ENCODE measurements at places on chromosomes 5 and 9.

DNA sequence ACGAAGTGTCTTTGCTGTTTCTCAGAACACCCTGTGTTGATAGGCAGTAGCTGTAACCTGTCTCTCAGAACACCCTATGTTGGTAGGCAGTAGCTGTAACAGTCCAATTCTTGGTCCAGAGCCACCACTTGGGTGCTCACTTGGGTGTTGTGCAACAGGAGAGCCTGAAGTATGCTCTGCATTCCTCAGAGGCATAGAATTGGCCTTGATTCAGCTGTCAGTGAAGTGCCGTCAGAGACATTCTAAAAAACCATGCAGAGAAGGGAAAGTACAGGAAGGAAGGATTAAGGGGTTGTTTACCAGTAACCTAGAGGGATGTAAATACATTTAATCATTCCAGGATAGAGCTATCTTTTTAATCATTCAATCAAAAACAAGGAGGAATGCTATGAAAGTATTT, 231.2 kb downstream of the ARRDC3 start:
- no peak for DNase-seq

DNA sequence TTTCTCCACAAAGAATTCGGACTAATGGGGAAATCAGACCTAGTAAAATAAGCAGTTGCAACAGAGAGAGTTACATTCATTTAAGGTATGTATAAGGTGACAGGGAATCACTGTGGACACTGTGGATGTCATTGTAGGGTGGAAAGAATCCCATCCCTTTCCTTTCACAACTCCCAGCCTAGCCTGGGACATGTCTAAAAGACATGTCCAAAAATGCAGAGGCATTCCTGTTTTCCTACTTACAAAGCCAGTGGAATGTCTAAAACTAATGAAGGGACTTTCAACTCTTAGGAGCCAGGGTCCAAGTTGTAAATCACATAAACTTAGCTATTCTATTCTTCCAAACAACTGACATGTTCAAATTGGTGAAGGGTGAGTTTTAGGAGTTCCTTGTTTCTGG, 511.0 kb downstream of the PRELID2 start:
- DNase-seq, result no peak

DNA sequence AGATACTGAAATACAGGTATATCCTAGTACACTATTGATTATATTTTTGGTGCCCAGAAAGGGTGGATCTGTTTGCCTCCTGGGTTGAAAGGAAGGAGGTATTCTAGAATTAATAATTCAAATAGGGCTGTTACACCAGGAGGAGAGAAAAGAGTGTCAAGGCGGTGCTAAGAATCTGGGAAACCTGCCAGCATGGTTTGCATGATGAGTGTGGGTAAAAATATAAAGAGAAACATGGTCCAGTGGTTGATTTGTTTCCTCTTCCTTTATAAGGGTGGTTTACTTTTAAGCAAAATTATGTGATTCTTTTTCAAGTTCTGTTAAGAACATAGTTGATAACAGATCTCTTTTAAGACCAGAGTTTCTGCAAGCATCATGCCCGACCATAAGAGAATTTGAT, 69.4 kb upstream of the NFIB start:
- DNase-seq, result no peak

DNA sequence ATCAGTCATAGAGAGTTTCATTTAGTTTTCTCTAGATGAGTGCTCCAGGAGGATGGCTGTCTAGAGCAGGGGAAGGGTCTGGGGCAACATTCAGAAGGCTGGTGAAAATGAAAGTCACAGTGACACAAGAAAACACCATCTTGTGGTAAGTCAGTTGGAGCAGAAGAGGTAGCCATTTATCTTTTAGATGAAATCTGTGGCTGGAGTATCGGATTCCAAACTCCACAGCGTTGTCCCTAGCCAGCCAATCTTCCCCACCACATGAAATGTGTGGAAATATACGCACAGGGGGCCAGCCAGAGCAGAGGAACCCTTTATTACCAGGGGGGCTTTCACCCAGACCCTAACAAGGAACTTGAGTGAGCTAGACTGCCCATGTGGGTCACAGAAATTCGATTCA, 15.9 kb upstream of the TNFAIP8 start:
- DNase-seq, result no peak

DNA sequence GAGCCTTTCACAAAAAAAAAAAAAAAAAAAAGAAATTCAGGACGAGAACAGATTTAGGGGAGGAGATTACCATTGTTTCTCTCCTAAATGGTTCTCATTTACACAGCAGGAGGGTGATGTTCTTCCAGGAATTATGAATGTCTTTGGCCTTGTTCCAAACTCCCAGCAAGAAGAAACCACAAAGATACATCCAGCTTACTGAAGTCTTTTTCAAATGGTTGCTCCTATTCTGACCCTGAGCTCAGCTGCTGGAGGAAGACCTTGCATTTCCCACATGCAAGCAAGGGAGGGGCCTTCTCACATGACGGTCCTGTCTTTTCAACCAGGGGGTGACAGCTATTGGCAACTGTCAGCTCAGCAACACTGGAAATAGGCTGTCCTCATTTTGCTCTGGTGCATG, 203.0 kb upstream of the VLDLR start:
- DNase-seq, result no peak

DNA sequence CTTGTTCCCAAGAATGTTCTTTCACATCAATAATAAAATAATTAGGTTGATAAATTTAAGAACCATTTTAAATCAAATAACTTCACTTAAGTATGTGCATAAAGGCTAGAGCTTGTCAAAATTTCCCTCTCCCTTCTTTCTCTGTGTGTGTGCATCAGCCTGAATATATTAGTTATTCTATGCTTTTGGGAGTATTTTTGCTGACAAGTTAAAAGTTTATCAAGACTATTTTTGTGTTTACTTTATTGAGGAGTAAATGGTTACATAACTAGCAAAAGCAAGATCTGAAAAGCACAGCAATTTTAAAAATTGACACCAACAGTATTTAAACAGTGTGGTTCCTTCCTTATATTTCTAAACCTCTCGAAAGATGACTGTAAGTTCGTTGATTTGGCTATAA, 261.7 kb downstream of the ISL1 start:
- DNase-seq, result no peak

- DNase-seq, result no peak
These were observed 47.0 kb upstream of the HOMER1 start for GRCh38 chr5:79560771-79561524.

DNA sequence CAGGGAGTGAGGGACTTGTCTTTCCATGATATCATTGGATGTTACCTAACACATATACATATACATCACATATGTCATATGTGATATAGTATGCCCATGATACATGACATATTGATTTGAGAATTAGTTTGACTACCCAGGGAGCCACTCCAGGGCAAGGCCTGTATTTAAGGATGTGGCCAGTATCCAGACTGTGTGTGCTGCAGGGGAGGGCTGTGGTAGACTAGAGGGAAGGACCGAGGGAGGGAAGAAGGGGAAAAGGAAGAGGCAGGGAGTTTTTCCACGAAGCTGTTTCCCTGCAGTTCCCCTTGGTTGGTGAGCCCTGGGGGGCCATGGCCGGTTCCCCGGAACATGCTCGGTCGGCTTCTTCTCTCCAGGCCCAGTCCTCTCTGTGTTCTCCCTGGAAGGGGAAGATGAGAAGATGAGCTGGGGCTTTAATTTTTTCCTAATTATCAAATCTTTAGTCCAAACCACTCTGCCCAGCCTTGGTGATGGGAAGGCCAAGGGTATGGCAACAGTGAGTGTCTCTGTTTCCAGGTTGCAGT, 48.7 kb downstream of the NSUN2 start:
- DNase-seq, result no peak

GRCh38 chr5:1763548-1763911, 36.1 kb downstream of the MRPL36 start:
- DNase-seq, result peak; percentile 42

- DNase-seq, result no peak
These were observed 11.3 kb upstream of the POU4F3 start for GRCh38 chr5:146327257-146327870.

DNA sequence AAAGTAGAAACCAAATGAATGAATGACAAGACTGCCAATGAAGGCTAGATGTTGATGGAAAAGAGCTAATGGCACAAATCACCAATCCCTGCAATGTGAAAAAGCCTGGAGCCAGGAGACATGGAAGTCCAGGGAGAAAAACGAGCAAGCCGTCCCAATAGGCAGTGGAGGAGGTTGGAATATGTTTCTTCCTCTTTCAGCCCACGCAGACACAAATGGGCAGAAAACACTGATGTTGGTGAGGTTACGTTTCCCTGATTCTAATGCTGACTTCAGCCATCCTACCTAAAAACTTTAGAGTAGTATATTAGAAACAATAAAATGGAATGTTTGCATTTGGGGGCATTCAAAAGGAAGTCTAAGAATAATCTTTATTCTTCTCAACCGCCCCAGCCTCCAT, 23.9 kb upstream of the KIF2A start:
- no peak for DNase-seq

DNA sequence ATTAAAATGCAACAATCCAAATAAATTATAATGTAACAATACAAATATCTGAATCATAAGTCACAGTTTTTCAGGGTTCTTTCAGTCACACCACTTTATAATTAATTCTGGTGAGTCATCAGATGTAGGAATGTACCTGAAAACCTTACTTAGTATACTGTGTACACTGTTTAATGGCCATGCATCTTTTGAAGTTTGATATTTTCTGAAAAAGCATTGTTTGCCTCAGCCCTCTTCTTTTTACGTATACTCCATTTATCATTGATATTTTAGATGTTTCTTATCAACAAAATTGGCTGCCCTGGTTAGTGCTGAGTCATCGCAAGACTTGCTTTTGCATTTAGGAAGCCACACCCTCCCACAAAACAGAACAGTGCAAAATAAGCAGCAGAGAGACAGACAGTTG, 218.6 kb downstream of the PJA2 start:
- peak; percentile 4 for DNase-seq

GRCh38 chr9:116074658-116075057, 78.9 kb upstream of the PAPPA start:
- DNase-seq, result no peak

DNA sequence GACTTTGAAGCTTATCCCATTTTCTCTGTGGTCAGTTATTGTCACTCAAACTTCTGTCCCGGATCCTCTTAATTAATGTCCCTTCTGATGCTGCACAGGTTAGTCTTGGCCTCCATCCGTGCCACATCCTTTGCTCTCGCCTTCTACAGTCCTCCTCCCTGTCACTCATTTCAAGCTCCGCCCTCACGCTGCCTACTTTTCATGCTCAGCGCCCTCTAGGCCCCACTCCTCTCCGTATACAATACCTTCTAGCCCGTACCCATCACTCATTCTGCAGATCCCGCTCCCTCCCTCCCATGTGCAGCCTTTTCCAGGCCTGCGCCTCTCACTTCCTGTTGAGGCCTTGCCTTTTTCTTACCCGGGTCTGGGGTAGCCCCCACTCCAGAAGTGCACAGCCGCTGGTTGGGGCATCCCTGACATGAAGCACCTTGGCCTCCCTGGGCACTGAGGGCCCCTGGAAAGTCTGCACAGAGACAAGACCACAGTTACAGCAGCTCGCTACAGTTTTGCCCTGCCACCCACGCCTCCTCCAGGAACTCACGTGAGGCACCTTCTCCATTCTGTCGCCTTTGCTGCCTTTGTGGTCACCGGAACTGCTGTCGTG, 88.5 kb upstream of the SLC25A48 start:
- DNase-seq, result no peak

- DNase-seq, result peak; percentile 35
These were observed 40.0 kb downstream of the KLHL3 start for GRCh38 chr5:137695651-137696428.

GRCh38 chr9:110752766-110753165, 84.2 kb downstream of the MUSK start:
- no peak for DNase-seq

GRCh38 chr9:37593883-37594448, 1.6 kb upstream of the TOMM5 start:
- DNase-seq, result no peak

- DNase-seq, result peak; percentile 83
These were observed 1.0 kb upstream of the IL12B start for GRCh38 chr5:159331093-159331973.

- DNase-seq, result no peak
These were observed 140.5 kb upstream of the TUT7 start for GRCh38 chr9:86494644-86495111.

DNA sequence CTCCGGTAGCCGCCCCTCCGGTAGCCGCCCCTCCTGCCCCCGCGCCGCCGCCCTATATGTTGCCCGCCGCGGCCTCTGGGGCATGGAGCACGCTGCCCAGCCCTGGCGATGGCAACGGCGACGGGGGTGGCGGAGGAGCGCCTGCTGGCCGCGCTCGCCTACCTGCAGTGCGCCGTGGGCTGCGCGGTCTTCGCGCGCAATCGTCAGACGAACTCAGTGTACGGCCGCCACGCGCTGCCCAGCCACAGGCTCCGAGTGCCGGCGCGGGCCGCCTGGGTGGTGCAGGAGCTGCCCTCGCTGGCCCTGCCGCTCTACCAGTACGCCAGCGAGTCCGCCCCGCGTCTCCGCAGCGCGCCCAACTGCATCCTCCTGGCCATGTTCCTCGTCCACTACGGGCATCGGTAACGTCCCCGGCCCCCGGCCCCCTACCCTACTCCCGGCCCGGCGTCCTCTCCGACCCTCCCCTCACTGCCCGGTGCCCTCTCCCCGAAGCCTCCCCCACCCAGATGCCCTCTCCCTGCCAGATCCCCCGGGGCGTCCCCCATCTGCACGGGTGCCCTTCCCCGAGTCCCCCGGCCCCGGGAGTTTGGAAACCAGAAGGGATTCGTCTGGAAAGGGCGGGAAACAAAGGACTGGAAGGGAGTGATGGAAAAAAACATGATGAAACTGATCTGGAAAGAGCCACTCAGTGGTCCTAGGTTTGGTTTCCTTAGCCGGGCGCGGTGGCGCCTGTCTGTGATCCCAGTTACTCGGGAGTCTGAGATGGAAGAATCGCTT, 417 bp downstream of the SRD5A1 start:
- DNase-seq, result no peak

- DNase-seq, result no peak
These were observed 2.8 kb upstream of the PPP1R26 start for GRCh38 chr9:135476561-135477355.

GRCh38 chr5:33641744-33642505, 201.2 kb downstream of the TARS1 start:
- DNase-seq, result peak; percentile 0

GRCh38 chr5:167777746-167778145, 513.7 kb upstream of the WWC1 start:
- no peak for DNase-seq

DNA sequence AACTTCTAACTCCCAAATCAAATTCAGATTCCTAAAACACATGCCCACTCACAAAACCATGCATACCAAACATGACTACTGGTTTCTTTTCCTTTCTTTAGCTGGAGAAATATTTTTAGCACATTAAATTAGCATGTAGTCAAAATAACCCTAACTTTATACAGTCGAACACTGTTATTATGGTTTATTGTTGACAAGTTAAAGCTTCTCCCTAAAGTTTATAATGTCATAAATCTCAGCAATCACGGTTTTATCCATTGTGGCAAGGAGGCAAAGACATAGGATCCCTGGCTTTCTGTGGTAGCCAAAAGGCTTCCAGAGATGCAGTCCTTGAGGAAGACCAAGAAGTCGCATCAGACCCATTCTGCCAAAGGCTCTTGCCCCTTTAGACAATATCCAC, 27.5 kb downstream of the ARL15 start:
- no peak for DNase-seq

DNA sequence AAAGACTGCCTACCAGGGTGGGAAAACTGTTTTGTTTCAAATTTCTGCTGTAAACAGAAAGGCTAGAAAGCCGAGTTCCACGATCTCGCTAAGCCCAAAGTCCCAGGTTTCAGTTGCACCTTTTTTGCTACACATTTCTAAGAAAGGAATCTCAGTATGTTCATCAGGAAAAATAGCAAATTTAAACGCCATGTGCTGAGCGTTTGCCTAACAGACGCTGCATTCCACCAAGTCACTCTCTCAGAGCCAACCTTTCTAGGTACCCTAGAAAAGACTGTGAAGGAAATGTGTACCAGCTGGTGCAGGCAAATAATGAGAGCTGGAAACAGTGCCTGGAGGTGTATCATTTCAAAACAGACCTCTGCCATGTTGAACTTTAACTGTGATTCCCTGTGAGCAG, 71.8 kb downstream of the FRMD3 start:
- no peak for DNase-seq

All from CD4-positive, alpha-beta T cell treated with Interleukin-12 subunit alpha and Interleukin-12 subunit beta, for 1 hour (primary cell).